Coronary artery (tissue), 2 donors: ENCODE measurements at places on chromosomes 3 and 15.
A peak's percentile ranks its signal among the peaks of the same experiment; 100 is the strongest.

DNA sequence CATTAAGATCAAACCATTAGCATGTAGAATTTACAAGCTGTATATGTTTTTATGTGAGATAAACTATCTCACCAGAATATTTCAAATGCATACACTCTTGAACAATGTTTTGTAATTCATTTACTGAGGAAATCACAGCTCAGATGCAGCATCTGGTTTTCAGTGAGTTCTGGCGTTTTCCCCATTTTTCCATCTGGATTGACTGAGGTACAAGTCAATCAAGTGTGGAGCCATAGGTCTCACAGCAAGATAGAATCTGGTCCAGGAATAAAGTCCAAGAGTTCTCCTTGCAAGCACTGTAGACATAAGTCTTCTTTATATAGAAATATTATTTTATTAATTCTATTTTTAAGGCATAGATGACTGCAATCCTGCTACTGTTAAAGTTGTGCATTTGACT lies 219.3 kb downstream of the ZBBX start:
- no peak for DNase-seq

GRCh38 chr3:173055228-173055933 lies 85.7 kb downstream of the SPATA16 start:
- DNase-seq, result no peak

- DNase-seq, result no peak
These were observed 42.3 kb upstream of the VGLL3 start for GRCh38 chr3:87033205-87033604.

GRCh38 chr15:28026221-28026620 lies 72.9 kb downstream of the OCA2 start:
- peak; percentile 62 for DNase-seq

- DNase-seq, result no peak
These were observed 134.6 kb upstream of the TP63 start for GRCh38 chr3:189496375-189497138.

DNA sequence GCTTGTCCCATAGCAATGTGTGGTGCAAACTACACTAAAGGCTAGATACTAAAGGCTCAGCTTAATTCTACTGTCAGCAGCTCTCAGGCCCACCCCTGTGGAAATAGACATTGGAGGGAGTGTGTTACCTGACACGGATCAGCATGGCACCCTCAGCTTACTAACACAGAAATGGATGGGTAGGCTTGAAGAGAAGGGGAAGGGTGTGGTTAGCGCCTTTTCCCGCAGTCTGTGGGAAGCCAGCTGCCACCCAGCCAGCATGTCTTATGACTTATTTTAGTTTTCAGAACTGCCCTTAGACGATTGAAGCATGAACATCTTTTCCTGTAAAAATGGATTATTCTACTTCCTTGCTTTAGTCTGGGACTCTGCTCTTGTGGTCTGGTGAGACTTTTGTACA lies 25.8 kb upstream of the ADPGK start:
- DNase-seq, result no peak

DNA sequence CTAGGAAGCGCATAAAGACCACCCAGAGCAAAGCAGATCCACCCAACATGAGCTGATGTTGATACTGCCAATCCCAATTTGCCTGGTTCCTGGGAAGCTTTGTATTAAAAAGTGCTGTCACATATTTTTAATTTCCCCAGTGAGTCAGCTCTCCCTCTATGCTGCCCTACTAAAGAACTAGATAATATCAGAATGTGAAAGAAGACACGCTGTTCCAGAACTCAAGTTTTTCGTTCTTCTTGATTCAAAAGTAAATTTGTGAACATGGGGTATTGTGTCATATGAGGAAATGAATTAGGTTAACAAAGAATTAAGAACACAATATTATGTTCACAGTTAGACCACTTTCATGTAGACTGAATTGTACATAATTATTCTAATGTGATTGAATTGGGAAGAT lies 734.2 kb upstream of the ALCAM start:
- no peak for DNase-seq

DNA sequence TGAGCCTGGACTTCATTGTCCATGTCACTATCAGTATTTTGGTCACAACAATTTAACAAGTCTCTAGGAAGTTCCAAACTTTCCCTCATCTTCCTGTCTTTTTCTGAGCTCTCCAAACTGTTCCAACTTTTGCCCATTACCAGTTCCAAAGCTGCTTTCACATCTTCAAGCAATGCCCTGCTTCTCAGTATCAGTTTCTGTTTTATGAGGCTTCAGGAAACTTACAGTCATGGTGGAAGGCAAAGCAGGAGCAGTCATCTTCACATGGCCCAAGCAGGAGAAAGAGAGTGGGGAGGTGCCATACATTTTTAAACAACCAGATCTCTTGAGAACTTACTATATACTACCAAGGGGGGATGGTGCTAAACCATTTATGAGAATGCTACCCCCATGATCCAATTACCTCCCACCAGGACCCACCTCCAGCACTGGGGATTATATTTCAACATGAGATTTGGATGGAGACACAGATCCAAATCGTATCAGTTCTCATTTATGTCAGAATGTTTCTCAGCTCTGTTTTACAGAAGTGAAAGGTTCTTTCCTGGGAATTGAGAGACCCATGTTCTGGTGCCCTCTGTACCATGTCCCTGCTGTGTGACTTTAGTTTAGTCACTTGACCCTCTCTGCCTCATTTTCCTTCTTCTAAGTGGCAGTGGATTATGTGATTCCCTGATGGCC lies 169.7 kb downstream of the PLCL2 start:
- no peak for DNase-seq

GRCh38 chr3:170651260-170651845 lies 65.5 kb upstream of the SLC7A14 start:
- no peak for DNase-seq

DNA sequence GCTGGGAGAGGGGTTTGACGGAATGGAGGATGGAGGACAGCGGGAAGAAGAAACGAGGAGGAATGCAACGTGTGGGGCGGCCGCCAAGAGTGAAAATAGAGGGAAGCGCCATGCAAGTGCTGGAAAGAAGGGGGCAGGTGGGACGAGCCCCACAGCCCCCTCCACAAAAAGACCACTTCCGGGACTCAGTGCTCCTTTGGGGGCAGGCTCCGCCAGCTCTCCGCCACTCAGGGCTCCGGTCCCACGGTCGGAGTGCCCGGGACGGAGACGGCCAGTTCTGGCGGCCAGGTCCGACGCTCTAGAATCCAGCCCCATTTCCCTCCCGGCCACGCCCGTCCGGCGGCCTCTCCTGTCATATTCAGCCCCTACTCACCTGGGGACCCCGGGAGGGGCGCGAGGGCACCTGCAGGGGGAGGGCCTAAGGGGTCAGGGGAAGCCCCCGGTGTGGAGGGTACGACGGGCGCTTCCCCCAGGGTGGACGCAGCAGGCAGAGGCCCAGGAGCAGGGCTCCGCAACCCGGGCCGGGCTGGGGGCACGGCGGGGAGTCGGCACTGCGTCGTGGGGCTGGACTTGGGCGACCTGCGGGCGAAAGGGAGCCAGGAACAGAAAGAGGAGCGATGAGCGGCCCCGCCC lies 25.5 kb upstream of the CSPG4 start:
- no peak for DNase-seq

DNA sequence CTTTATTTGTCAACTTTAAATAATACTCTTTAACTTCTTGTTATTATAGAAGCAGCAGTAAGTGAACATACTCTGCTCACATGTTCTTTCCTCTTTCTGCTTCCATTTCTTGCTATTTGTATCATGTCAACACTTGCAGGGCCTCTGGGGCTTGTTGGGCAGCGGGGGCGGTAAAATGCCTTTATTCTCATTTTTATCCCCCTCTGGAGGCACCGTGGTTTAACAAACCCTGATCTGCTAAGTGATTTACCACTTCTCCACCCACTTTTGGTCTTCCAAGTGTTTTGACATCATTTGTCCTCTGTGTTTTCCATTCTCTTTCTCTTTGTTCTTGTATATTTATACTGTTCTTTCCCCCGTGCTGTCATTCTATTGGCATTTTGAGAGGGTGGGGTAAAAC lies 33.9 kb downstream of the SCN10A start:
- no peak for DNase-seq

- DNase-seq, result no peak
These were observed 60.9 kb upstream of the PYGO1 start for GRCh38 chr15:55649058-55649423.

- no peak for DNase-seq
These were observed 4.7 kb downstream of the CSNK1G1 start for GRCh38 chr15:64351265-64351664.

DNA sequence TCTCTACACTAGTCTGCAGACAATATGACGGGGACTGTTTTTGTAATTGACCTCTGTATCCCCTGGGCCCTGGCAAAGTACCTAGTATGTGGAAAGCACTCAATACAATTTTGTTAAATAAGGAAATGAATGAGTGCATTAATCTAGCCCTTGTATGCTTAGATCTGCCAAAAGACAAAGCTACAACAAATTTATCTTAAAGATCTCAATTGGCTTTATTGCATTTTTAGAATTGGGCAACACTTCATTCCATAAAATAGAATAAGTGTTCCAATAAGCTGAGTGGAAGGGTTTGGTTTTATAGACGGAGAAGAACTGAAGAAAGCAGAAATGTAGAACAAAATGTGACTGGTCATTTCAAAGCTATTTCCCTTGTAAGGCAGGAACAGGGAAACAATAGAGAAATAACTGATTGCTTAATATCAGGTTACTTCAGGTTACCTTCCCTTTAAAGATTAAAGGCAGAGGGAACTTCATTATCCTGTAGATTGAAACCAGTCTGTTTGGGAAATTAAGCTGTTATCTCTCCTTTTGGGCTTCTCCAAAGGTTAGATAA lies 108.3 kb upstream of the MME start:
- no peak for DNase-seq

- DNase-seq, result no peak
These were observed 699.2 kb downstream of the TUSC7 start for GRCh38 chr3:117408811-117409210.

GRCh38 chr3:25457671-25458419 lies 29.8 kb downstream of the RARB start:
- DNase-seq, result no peak

DNA sequence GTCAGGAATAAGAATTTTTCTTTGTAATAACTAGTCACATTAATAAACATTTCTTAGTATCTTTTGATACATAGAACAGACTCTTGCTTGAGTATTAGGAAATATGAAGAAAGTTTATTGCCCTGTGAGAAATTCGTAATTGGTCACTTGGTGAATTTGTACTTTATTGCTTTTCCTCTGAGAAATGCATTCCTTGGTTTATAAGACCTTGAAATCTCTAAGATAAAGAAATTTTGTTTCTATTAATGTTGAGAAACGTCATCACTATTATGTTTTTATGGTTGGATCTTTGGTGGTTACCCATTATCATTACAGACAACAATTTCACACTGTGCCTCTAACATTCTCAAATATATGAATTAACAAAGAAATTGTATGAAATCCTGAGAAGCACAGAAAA lies 652.0 kb upstream of the NECTIN3 start:
- DNase-seq, result no peak

DNA sequence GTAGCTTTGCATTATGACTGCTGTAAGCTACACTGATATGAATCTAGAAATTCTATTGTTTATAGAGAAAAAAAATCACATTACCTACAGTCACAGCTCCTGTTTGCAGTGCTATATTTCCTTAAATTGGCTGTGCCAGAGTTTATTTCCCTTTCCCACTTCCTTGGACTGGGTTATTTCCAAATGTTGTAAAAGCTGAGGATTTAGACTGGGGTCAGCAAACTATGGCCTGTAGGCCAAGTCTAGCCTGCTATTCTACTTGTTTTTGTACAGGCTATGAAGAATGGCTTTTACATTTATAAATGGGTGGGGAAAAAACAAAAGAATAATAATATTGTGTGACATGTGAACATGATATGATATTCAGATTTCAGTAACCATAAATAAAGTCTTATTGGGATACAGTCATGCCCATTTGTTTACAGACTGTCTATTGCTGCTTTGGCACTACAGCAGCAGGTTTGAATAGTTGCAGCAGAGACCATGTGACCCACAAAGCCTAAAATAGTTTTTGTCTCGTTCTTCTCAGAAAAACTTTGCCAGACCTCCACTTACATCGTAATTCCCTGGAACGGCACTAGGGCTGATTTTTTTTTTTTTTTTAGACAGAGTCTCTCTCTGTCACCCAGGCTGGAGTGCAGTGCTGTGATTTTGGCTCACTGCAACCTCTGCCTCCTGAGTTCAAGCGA lies 7.8 kb downstream of the GLDN start:
- DNase-seq, result no peak
